ENCODE measurements at places on chromosomes 12 and 14.

GRCh38 chr12:124233846-124234640 is 60.9 kb upstream of the RFLNA start:
- DNase-seq: no peak

DNA sequence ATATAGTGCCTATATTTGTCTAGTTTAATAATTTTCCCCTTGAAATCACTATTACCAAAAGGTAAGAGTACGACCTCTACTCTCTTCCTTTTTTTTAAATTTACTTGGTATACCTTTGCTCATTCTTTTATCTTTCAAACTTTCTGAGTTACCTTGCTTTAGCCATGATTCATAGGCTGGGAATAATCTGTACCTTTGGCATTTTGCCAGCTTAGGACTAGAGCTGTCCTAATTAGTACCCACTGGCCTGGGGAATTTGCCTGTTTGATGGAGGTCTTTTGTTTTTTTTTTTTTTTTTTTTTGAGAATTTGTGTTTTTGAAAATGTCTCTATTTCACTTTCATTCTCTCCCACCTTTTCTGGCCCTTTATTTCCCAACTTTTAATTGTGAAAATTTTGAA is 8.7 kb upstream of the SLC4A8 start:
- no peak for DNase-seq

GRCh38 chr14:89027097-89027740 is 202.8 kb downstream of the TTC8 start:
- peak; percentile 59 for DNase-seq

GRCh38 chr12:6946033-6946919 is 2.5 kb downstream of the C12orf57 start:
- peak; percentile 47 for DNase-seq

DNA sequence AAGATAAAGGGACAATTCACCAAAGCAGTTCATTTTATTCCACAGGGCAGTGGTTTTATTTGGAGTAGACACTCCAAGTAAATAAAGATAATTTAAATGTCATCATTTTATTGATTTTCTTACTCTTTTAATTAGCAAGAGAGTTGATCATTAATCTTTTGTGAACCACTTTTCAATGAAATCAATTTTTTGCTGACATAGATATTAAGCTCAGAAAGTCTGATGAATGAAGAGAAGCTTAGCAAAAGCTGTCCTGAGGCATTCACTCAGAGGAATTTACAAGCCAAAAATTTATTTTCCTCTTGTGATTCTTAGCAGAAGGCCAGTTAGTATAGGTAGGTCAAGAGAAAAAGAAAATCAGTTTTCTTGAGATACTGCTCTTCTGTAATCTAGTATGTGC is 618.0 kb downstream of the CCER1 start:
- no peak for DNase-seq

GRCh38 chr14:61451891-61452400 is 130.6 kb downstream of the PRKCH start:
- no peak for DNase-seq

GRCh38 chr12:30859226-30859625 is 67.3 kb upstream of the TSPAN11 start:
- DNase-seq: no peak

DNA sequence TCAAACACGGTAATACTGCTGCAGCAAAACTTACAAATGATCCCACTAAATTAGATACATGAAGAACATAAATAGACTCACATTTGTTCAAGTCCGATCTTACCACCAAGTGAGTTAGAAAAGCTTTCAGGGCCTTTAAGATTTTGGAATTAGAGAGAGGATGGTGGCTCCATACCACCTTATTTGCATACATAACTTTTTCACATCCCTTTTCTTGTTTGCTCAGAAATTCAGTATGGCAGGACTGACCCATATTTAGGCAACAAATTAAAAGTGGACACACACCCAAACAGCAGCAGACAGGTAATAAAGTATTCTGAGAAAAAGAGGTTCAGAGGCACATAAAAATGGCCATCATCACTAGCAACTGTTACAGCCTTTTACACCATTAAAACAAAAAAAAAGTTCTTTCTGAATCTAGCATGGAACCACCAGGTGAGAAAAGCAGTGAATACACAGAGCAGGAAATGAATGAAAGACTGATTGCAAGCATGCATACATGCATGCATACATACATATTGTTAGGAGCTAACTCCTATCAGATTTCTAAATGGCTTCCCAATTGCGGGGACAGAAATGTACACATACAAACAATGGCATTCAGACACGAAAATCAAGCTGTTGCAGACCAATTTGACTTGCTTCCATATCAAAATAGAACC is 23.3 kb downstream of the STXBP6 start:
- DNase-seq: no peak

GRCh38 chr14:98101323-98101722 is 1170.7 kb downstream of the BCL11B start:
- DNase-seq: no peak
